ENCODE measurements at places on chromosomes 1 and 21. TPM values are rescaled to one million over a fixed set of nuclear protein-coding genes. Genes with fewer than 3 reads are reported as not detected.

DNA sequence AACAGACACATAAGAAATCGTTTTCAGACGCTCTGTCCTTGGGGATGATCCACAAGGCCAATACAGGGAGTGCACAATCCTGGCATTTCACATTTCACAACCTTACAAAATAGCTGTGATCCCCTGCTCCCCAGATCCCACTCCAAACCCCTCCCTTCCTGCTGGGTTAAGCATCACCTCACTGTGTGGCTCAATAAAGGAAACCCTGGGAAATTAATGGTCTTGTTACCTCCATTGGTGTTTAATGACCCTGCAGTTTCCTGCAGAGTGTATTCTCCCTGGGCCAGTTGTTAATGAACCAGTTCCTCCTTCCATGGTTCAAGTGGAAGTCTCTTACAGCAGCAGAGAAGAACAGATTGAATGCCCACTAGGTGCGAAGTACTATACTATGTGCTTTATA lies 334.7 kb downstream of the OMA1 start:
- H3K4me1 ChIP-seq: no peaks in the 10 kb centered on the region
- H3K36me3 ChIP-seq: no peaks in the 10 kb centered on the region
- H3K4me3 ChIP-seq: no peak overlapping the region
- DNase-seq: no peak
- H3K27ac ChIP-seq: no peak overlapping the region

DNA sequence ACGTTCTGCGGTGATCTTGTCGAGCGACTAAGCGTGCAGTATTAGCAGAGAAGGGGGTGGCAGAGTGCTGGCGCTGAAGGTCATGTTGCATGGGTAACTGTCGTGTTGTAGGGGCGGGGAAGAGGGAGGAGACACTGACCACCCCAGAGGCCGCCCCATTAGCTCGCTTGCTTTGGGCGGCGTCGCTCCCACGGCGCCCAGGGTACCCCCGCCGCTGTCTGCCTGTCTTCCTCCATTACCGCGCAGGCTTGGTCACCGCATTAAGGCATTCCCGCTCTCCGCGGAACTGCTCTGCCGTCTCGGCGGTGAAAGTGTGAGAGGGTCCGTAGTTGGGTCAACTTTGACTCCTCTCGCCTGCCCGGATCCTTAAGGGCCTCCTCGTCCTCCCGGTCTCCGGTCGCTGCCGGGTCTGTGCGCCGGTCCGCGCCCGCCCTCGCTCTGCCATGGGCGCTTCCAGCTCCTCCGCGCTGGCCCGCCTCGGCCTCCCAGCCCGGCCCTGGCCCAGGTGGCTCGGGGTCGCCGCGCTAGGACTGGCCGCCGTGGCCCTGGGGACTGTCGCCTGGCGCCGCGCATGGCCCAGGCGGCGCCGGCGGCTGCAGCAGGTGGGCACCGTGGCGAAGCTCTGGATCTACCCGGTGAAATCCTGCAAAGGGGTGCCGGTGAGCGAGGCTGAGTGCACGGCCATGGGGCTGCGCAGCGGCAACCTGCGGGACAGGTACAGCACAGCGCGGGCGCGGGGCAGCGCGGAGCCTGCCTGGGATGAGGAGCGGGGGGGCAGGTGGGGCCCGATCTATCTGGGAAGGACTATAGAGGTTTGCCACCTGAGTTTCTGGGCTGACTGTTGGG lies at the start of gene MTARC2:
Gene MTARC2, plus strand, starts transcription at position 234 of the 846 bp plus-strand sequence. Its CDS starts 210 bp downstream, at position 444.
- H3K36me3 ChIP-seq: no peaks in the 10 kb centered on the region
- peak within 1 kb of the TSS; percentile 72 for H3K4me3 ChIP-seq
- H3K27me3 ChIP-seq: no peaks in the 10 kb centered on the region
- peak within 1 kb of the TSS; percentile 86 for H3K27ac ChIP-seq
- peaks cover 35% of the 10 kb centered on the region for H3K4me1 ChIP-seq

- no peaks in the 10 kb centered on the region for H3K4me1 ChIP-seq
- no peaks in the 10 kb centered on the region for H3K36me3 ChIP-seq
- H3K27me3 ChIP-seq: no peaks in the 10 kb centered on the region
These were observed 21.1 kb upstream of the VTCN1 start for GRCh38 chr1:117231748-117232373.

- H3K27me3 ChIP-seq: no peaks in the 10 kb centered on the region
- H3K4me3 ChIP-seq: no peak overlapping the region
- DNase-seq: no peak
- H3K36me3 ChIP-seq: no peaks in the 10 kb centered on the region
- no peaks in the 10 kb centered on the region for H3K4me1 ChIP-seq
- H3K27ac ChIP-seq: no peak overlapping the region
These were observed 71.4 kb downstream of the MDM4 start for GRCh38 chr1:204587621-204588020.

- H3K27ac ChIP-seq: peak within 1 kb of the TSS; percentile 88
- H3K4me3 ChIP-seq: peak within 1 kb of the TSS; percentile 56
- peak; percentile 60 for DNase-seq
- peaks cover 30% of the 10 kb centered on the region for H3K4me1 ChIP-seq
- no peaks in the 10 kb centered on the region for H3K27me3 ChIP-seq
- no peaks in the 10 kb centered on the region for H3K36me3 ChIP-seq
These were observed at the start of gene COL18A1 for GRCh38 chr21:45404730-45405270. Gene COL18A1, plus strand, starts transcription at chr21:45405165. Its CDS starts 66 bp downstream, at chr21:45405231.

Gene GJB4
- polyA plus RNA-seq: not detected

GRCh38 chr1:234926559-234927311 lies 201.9 kb downstream of the TOMM20 start:
- H3K27ac ChIP-seq: no peak overlapping the region
- DNase-seq: no peak
- peaks cover 10% of the 10 kb centered on the region for H3K4me1 ChIP-seq
- H3K4me3 ChIP-seq: no peak overlapping the region

- peaks cover 21% of the 10 kb centered on the region for H3K4me1 ChIP-seq
- no peaks in the 10 kb centered on the region for H3K36me3 ChIP-seq
- no peak overlapping the region for H3K4me3 ChIP-seq
- H3K27ac ChIP-seq: no peak overlapping the region
These were observed 10.4 kb downstream of the IBA57 start for GRCh38 chr1:228176024-228176395.
